Activated T-helper 2 cell treated with anti-CD3 and anti-CD28 coated beads, Interferon-gamma antibody, Interleukin-2, Interleukin-4, amounts not matched to agents 10 μg/mL and 5 μg/mL and 100 μg/mL, durations not matched to agents 14 hours and 24 hours and 36 hours (primary cell): ENCODE measurements at places on chromosomes 7 and 10. TPM values are rescaled to one million over a fixed set of nuclear protein-coding genes. Genes with fewer than 3 reads are reported as not detected.

GRCh38 chr7:141012696-141013344, 1.9 kb downstream of the MRPS33 start:
- H3K27ac ChIP-seq, result peak overlapping the region; percentile 82
- peak overlapping the region; percentile 97 for H3K4me3 ChIP-seq
- peaks cover 26% of the 10 kb centered on the region for H3K36me3 ChIP-seq
- DNase-seq, result no peak

- H3K27me3 ChIP-seq, result no peaks in the 10 kb centered on the region
- H3K36me3 ChIP-seq, result no peaks in the 10 kb centered on the region
- H3K4me1 ChIP-seq, result no peaks in the 10 kb centered on the region
- no peak for DNase-seq
Measured at GRCh38 chr7:3649678-3650440, 348.8 kb downstream of the SDK1 start.

DNA sequence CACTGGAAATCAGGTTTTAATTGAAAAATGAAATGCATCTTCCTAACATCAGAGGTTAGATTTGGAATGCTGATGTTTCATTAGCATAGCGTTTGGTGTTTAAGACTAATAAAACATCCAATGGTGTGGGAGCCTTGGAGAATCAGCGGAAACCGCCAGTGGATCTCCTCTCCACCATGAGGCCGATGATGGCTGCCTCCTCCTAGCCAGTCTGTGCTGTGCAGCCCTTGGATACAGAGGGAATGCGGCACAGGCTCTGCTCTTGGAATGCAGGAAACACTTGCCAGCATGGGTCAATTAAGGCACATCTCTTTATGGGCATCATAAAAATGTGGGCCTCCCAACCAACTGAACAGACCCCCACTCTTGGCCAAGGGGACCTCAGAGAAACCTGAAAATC, 259.9 kb downstream of the GLRX3 start:
- DNase-seq, result no peak
- no peaks in the 10 kb centered on the region for H3K27me3 ChIP-seq
- no peaks in the 10 kb centered on the region for H3K4me1 ChIP-seq
- no peak overlapping the region for H3K27ac ChIP-seq
- H3K4me3 ChIP-seq, result no peak overlapping the region
- no peaks in the 10 kb centered on the region for H3K36me3 ChIP-seq

GRCh38 chr10:89476150-89476549, 59.2 kb downstream of the SLC16A12 start:
- H3K4me3 ChIP-seq, result no peak overlapping the region
- no peak overlapping the region for H3K27ac ChIP-seq
- no peaks in the 10 kb centered on the region for H3K4me1 ChIP-seq
- no peak for DNase-seq
- no peaks in the 10 kb centered on the region for H3K36me3 ChIP-seq
- peaks cover 9% of the 10 kb centered on the region for H3K27me3 ChIP-seq

DNA sequence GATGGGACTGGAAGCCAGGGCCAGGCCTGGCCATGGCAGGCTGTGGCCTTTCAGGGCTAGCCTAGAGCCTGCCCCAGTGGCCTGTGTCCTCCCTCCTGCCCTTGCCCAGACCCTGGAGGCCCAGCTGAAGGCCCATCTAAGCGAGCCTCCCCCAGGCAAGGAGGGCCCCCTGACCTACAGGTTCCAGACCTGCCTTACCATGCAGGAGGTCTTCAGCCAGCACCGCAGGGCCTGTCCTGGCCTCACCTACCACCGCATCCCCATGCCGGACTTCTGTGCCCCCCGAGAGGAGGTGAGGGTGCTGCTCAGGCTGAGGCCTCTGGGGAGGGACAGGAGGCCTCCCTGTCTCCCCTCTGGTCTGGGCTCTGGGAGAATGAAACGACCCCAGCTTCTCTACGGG, 60.9 kb downstream of the PALD1 start:
- no peak overlapping the region for H3K27ac ChIP-seq
- H3K36me3 ChIP-seq, result no peaks in the 10 kb centered on the region
- H3K27me3 ChIP-seq, result no peaks in the 10 kb centered on the region
- H3K4me1 ChIP-seq, result no peaks in the 10 kb centered on the region

DNA sequence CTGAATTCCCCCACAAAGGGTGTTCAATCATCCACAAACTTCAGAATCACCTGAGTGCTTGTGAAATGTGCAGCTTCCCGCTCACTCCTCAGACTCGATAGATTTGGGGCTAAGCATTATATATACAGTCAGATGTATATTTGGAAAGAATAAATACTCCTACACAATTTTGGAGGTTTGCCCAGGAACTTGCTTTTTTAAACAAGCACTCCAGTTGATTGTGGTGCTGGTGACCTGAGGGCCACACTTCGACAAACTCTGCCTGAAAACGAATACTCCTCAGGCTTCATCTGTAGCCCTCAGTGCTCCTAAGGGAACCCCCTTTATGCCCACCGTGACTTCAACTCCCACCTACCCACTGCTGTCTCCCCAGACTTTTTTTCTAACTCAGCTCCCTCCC, 211.6 kb downstream of the INHBA start:
- H3K27me3 ChIP-seq, result no peaks in the 10 kb centered on the region
- H3K4me3 ChIP-seq, result no peak overlapping the region
- no peaks in the 10 kb centered on the region for H3K36me3 ChIP-seq
- no peak overlapping the region for H3K27ac ChIP-seq
- H3K4me1 ChIP-seq, result no peaks in the 10 kb centered on the region

DNA sequence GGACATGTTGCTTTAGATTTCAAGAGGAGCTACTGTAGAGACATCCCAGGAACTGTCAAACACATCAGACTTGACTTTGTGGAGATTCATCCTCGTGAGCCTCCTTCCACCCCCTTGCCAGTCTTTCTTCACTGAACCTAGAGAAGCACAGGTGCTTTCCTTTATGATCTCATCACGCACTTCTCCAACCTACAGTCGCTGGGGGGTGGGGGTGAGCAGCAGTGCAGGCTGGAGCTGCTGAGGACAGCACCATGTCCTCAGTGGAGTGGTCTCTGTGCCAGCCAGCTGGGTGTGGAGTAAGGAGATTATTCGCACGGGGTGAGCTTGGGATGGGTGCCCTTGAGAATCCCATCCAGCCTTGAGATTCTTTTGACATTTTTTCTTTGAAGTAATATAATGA, 88.1 kb downstream of the VOPP1 start:
- H3K4me1 ChIP-seq, result peaks cover 24% of the 10 kb centered on the region
- peaks cover 33% of the 10 kb centered on the region for H3K36me3 ChIP-seq
- H3K4me3 ChIP-seq, result no peak overlapping the region
- peak overlapping the region; percentile 1 for H3K27ac ChIP-seq

GRCh38 chr10:96646301-96646700, 59.5 kb upstream of the TM9SF3 start:
- H3K4me3 ChIP-seq, result no peak overlapping the region
- peaks cover 38% of the 10 kb centered on the region for H3K4me1 ChIP-seq
- no peaks in the 10 kb centered on the region for H3K27me3 ChIP-seq
- peaks cover 18% of the 10 kb centered on the region for H3K36me3 ChIP-seq
- no peak for DNase-seq

GRCh38 chr10:43419997-43420368, 11.0 kb upstream of the HNRNPF start:
- H3K4me3 ChIP-seq, result peak overlapping the region; percentile 52
- no peaks in the 10 kb centered on the region for H3K27me3 ChIP-seq
- peaks cover 4% of the 10 kb centered on the region for H3K36me3 ChIP-seq
- no peak for DNase-seq
- peaks cover 30% of the 10 kb centered on the region for H3K4me1 ChIP-seq
- peak overlapping the region; percentile 97 for H3K27ac ChIP-seq

DNA sequence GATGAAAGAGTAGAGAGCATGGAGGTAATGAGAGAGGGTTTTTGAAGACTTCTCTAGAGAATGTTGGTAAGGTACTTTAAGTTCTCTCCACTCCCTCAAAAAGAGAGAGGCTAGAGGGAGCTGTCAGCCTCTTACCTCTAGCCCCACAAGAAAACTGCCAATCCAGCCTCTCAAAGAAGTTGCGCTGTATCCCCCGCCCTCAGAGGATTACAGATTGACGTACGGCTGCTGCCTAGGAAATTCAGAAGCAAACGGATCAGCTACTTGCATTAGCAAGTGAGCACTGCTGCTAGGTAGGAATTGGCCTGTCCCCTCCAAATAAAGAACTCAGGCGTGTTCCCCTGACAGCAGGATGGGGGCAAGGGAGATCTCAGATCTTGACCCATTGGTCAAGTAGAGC, 34.2 kb downstream of the TYW1B start:
- H3K36me3 ChIP-seq, result peaks cover 19% of the 10 kb centered on the region
- no peak overlapping the region for H3K4me3 ChIP-seq
- H3K27me3 ChIP-seq, result no peaks in the 10 kb centered on the region

- H3K36me3 ChIP-seq, result no peaks in the 10 kb centered on the region
- no peak overlapping the region for H3K27ac ChIP-seq
- DNase-seq, result no peak
- H3K4me3 ChIP-seq, result no peak overlapping the region
Measured at GRCh38 chr7:71584256-71584655, 452.3 kb downstream of the GALNT17 start.

DNA sequence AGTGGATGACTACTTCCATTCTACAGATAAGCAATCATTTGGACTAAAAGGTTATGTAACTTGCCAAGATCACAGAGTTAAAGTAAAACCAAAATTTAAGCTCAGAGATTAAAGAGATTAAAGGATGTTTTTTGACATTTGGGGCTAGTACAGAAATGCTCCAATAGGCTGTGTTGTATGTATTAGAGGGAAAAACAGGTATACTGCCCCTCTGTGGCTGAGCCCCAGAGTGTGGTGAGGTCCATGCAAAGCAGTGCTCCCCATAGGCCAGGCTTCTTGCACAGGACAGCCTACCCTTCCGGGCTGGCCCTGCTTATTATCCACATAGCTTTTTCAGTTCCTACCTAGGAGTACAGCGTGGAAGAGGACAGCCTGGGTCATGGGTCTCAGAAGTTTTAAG, 322.8 kb downstream of the POM121L12 start:
- H3K4me1 ChIP-seq, result no peaks in the 10 kb centered on the region
- no peaks in the 10 kb centered on the region for H3K27me3 ChIP-seq
- no peak overlapping the region for H3K27ac ChIP-seq
- H3K4me3 ChIP-seq, result no peak overlapping the region
- no peaks in the 10 kb centered on the region for H3K36me3 ChIP-seq
- DNase-seq, result no peak

DNA sequence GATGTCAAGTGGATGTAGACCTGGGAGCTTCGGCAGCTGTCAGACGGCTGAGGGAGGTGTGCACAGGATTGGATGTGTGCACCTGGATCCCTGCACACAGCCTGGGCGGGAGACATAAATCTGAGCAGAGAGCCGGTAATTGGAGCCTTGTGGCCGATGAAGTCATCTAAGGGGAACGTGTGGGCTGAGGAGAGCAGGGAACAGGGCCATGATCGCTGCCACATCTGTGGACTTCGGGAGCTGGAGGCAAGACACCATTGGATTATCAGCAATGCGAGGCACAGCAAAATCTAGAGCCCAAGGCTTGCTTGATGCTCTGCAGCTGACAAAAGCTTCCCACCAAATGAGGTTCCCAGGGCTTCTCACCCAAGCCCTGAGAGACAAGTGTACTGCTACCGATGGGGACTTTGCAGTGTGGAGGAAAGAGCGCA, 147.7 kb downstream of the PTPN20 start:
- DNase-seq, result no peak
- no peak overlapping the region for H3K4me3 ChIP-seq
- no peaks in the 10 kb centered on the region for H3K4me1 ChIP-seq
- no peaks in the 10 kb centered on the region for H3K36me3 ChIP-seq

GRCh38 chr10:71550628-71551027, 153.9 kb downstream of the CDH23 start:
- no peak for DNase-seq
- H3K4me1 ChIP-seq, result peaks cover 4% of the 10 kb centered on the region
- H3K27me3 ChIP-seq, result no peaks in the 10 kb centered on the region

GRCh38 chr7:29381206-29382094, 182.2 kb upstream of the PRR15 start:
- H3K27me3 ChIP-seq, result peaks cover 8% of the 10 kb centered on the region
- H3K27ac ChIP-seq, result no peak overlapping the region
- H3K4me1 ChIP-seq, result no peaks in the 10 kb centered on the region
- no peaks in the 10 kb centered on the region for H3K36me3 ChIP-seq
- no peak overlapping the region for H3K4me3 ChIP-seq

- no peaks in the 10 kb centered on the region for H3K36me3 ChIP-seq
- no peak overlapping the region for H3K27ac ChIP-seq
- DNase-seq, result no peak
- peaks cover 16% of the 10 kb centered on the region for H3K27me3 ChIP-seq
Measured at GRCh38 chr10:116891208-116891607, 41.9 kb downstream of the ENO4 start.

DNA sequence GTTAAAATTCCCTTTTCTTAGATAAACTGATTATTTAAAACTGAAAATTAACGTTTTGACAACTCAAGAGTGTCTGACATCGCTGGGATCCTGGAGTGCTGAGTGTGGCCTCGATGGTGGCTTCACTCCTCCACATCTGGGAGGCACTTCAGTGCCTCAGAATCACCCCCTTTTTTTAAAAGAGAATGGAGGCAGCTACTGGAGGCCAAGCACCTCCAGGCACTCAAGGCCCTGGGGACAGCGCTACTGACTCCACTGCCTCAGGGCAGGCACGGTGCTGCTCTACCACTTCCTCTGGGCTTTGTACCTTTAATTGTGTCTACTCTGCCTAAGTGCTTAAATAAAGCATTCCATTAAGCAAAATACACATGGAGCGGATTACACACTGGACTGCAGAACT, 27.2 kb upstream of the NCAPG2 start:
- DNase-seq, result no peak
- peaks cover 40% of the 10 kb centered on the region for H3K36me3 ChIP-seq
- no peak overlapping the region for H3K4me3 ChIP-seq

Gene SAMD9L
- 12.6 and 15.3 TPM in 2 replicates for total RNA-seq

Gene ARHGAP22
- 0.18 and 0.43 TPM in 2 replicates for total RNA-seq

Gene DOCK4
- total RNA-seq, result 0.41 and 0.64 TPM in 2 replicates

Gene CALHM3
- total RNA-seq, result not detected in 2 replicates

Gene GPR37
- not detected in 2 replicates for total RNA-seq

Gene STOX1
- total RNA-seq, result 0.82 and 0.85 TPM in 2 replicates
